Heart left ventricle (tissue), 16 donors: ENCODE measurements at places on chromosomes 12 and 14. TPM values are rescaled to one million over a fixed set of nuclear protein-coding genes. Genes with fewer than 3 reads are reported as not detected.

DNA sequence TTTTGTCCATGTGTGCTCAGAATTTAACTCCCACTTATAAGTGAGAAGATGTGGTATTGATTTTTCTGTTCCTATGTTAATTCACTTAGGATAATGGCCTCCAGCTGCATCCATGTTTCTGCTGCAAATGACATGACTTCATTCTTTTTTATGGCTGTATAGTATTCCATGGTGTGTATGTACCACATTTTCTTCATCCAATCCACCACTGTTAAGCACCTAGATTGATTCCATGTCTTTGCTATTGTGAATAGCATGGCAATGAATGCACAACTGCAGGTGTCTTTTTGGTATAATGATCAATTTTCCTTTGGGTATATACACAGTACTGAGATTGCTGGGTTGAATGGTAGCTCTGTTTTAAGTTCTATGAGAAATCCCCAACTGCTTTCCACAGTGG lies 657.7 kb downstream of the ETNK1 start:
- no peak overlapping the region for H3K4me3 ChIP-seq
- DNase-seq = no peak
- no peaks in the 10 kb centered on the region for H3K27me3 ChIP-seq
- H3K27ac ChIP-seq = no peak overlapping the region
- no peaks in the 10 kb centered on the region for H3K36me3 ChIP-seq

DNA sequence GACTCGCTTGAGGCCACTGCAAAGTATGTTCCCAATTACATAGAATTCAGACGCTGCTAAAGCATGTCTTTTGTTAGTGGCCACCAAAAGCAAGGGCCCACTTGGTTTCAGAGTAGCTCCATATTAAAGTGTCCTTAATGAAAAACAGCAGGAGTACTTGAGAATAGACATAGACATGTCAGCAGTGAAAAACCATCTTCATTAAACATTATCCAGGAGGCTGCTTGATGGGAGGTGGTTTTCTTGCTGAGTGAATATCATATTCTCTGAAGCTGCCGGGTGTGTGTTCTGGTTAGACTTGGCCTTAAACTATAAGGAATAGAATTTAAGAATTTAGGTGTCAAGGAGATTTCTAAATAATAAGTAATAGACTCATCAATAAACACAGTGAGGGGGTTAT lies 79.5 kb upstream of the CCDC198 start:
- no peaks in the 10 kb centered on the region for H3K4me1 ChIP-seq
- H3K27ac ChIP-seq = no peak overlapping the region
- no peaks in the 10 kb centered on the region for H3K27me3 ChIP-seq
- no peak overlapping the region for H3K4me3 ChIP-seq

DNA sequence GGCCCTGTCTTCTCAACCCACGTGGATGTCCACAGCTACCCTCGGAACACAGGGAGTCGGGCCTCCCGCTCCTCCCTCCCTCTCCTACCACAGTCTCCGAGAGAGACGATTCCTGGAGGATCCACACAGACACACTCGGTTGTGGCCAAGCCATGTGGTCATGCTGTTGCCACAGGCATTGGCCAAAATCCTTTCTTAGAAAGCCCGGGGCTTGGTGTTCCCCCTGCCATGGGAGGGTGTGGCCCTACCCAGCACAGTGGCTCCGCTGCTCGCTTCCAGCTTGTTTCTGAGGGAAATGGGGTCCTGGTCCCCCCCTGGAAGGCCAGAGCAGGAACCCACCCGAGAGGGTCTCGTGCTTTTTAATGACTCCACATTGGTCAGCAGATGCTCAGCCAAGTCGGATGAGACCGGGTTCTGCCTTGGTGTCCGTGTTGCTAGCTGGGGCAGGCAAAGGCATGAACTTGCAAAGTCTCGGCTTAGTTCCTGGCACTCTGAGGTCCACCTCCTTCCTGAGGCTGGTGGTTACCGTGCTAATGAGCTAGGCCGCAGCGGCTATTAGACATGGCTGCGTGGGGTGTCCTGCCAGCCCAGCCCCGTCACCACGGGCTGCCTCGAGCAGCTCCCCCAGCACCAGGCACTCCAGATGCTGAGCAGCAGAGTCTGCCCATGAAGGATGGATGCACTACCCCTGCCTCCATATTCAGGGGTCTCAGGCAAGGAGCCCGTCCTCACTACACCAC lies 46.8 kb upstream of the MEG3 start:
- no peaks in the 10 kb centered on the region for H3K4me1 ChIP-seq
- H3K27ac ChIP-seq = no peak overlapping the region
- H3K36me3 ChIP-seq = no peaks in the 10 kb centered on the region
- no peak for DNase-seq
- no peak overlapping the region for H3K4me3 ChIP-seq
- no peaks in the 10 kb centered on the region for H3K27me3 ChIP-seq

GRCh38 chr14:24574206-24574774 lies 1.8 kb downstream of the CTSG start:
- no peaks in the 10 kb centered on the region for H3K4me1 ChIP-seq
- no peaks in the 10 kb centered on the region for H3K36me3 ChIP-seq
- H3K27me3 ChIP-seq = peaks cover 3% of the 10 kb centered on the region
- DNase-seq = no peak

DNA sequence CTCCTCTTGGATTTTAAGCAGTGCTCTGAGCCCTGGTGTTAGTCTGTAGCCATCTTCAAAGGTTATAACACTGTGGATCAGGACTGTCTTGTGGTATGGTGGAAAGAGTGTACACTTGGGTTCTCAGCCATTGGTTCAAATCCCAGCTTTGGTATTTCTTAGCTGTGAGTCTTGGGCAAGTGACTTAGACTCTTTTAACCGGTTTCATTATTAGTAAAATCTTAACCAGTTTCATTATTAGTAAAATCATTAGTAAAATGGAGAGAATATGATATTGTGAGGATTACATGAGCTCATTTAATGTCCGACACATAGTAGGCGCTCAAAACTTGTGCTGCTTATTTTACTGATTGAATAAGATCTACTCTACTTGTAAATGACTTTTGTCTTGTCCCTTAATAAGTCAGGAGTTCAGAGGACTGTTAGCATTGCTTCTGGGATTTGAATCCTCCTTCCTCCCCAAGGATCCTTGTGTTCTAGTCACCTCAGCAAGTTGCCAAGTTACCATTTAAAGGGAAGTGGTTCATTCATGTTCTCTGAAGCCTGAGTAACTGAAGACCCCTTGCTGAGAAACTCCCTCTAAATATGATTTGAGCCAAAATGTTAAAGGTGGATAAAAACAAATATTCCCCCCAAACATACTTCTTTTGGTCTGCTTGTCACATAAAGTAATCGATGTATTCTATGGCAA lies 12.4 kb downstream of the TTLL5 start:
- H3K27me3 ChIP-seq = no peaks in the 10 kb centered on the region
- H3K4me1 ChIP-seq = no peaks in the 10 kb centered on the region
- no peak for DNase-seq

DNA sequence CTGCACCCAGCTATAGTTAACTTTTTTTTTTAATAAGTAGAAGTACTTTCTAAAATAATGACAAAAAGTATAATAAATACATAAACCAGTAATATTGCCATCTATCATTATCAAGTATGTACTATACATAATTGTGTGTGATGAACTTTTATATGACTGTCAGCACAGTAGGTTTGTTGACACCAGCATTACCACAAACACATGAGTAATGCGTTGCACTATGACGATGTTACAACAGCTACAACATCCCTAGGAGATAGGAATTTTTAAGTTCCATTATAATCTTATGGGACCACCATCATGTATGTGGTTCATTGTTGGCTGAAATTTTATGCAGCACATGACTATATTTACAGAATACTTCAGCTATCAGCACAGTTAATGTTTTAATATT lies 62.9 kb upstream of the VSX2 start:
- no peaks in the 10 kb centered on the region for H3K4me1 ChIP-seq
- no peak overlapping the region for H3K4me3 ChIP-seq
- DNase-seq = no peak

The UBC gene
- 1,239 TPM for total RNA-seq

The LRIG3 gene
- total RNA-seq = 6.4 TPM

The A2ML1 gene
- total RNA-seq = not detected

The MANSC1 gene
- 9.9 TPM for total RNA-seq

The HOXC6 gene
- not detected for total RNA-seq

The C3AR1 gene
- total RNA-seq = 49.3 TPM
